Motor neuron (in vitro differentiated cells): ENCODE measurements at places on chromosomes 16 and 17.

DNA sequence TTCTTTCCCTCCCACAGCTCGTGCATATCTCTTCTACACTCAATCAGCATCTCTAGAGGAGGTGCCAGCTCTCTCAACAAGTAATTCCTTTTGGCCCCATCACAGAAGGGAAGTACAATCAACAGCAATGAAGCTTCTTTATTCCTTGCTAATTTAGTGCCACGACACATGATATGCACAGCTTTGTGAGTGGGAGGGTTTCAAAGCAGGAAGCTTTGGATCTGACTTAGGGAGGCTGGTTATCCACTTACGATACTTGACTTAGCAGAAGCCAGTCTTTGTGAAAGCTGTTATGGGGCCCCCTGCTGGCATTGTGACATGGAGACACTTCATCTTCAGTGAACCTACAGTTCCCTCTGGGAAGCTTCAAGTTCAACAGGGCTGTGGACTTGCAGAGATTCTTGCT is 81.0 kb downstream of the TMEM100 start:
- no peak for ATAC-seq

- no peak for ATAC-seq
Measured at GRCh38 chr17:49835472-49835871, 12.4 kb downstream of the TAC4 start.

- ATAC-seq: no peak
Measured at GRCh38 chr17:8762012-8762411, 3.7 kb upstream of the SPDYE4 start.

DNA sequence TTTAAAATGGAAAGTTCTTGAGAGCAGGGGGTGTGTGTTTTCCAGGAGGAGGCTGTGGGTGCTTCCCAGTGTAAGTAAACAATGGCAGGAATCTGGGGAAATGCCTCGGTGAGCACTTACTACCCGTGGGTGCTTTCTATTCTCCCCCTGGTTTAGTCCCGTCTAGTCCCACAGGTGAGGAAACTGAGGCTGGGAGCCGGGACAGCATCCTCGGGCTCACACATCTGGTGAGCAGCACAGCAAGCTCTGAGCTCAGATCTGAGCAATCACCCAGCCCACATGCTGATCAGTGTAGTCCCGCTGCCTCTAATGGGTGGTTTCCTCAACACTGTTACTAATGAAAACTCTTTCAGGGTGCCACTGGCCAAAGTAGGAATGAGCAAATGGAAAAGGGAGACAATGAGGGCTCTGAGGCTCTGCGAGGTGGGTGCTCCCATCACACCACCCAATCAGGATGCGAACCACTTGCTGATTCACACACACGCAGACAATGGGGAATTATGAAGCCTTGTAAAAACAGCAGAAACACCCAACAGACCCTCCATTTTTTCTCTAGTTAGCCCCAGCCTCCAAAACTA is 202.6 kb downstream of the PARN start:
- ATAC-seq: peak; percentile 27

GRCh38 chr17:21028192-21028591 is 14.6 kb downstream of the USP22 start:
- ATAC-seq: no peak

DNA sequence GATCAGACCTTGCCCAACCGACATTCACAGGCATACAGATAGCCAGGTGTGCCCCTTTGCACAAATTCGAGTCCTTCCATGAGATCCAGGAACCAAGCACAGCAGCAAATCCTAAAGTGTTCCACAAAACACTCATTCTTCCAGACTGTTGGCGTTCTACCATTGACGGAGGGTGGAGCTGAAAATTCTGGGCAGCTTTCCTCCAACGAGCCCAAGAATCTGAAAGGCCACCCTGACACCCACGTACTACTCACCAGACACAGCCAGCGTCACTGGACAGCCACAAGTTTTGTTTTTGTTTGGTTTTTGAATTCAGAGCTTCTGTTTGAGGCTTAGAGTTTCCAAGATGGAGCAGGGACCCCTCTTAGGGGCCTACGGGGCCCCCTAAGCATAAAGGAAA is 83.8 kb downstream of the PMP22 start:
- ATAC-seq: no peak

DNA sequence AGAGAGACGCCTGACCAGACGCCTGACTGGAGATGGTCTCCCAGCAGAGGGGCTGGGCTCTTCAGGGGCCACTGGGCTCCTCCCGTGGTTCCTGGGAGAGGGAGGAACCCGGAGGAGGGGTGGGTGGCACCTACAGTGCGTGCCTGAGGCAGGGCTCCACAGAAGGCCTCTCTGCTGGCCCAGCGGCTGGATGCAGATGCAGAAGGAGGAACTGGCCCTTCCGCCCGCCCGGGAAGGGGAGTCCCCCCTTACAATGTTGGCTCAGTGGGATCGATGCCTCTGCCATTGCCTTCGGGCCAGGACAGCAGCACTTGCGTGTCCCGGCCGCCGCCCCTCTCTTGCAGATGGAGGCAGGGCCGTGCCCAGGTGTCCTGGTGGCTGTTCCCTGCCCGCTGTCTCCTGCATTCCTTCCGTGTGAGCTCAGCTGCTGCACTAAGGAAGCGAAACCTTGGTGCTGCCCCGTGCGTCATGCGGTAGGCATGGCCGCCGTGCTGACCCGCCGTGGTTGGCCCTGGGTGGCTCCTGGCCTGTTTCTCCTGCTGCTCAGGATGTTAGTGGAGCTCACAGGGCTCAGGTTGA is 15.1 kb downstream of the BAIAP2 start:
- peak; percentile 65 for ATAC-seq

GRCh38 chr17:35740997-35741931 is 9.8 kb downstream of the RASL10B start:
- ATAC-seq: peak; percentile 30

- ATAC-seq: no peak
Measured at GRCh38 chr17:32692179-32692578, 184.7 kb downstream of the MYO1D start.

GRCh38 chr16:53080345-53081031 is 25.7 kb downstream of the CHD9 start:
- peak; percentile 87 for ATAC-seq

DNA sequence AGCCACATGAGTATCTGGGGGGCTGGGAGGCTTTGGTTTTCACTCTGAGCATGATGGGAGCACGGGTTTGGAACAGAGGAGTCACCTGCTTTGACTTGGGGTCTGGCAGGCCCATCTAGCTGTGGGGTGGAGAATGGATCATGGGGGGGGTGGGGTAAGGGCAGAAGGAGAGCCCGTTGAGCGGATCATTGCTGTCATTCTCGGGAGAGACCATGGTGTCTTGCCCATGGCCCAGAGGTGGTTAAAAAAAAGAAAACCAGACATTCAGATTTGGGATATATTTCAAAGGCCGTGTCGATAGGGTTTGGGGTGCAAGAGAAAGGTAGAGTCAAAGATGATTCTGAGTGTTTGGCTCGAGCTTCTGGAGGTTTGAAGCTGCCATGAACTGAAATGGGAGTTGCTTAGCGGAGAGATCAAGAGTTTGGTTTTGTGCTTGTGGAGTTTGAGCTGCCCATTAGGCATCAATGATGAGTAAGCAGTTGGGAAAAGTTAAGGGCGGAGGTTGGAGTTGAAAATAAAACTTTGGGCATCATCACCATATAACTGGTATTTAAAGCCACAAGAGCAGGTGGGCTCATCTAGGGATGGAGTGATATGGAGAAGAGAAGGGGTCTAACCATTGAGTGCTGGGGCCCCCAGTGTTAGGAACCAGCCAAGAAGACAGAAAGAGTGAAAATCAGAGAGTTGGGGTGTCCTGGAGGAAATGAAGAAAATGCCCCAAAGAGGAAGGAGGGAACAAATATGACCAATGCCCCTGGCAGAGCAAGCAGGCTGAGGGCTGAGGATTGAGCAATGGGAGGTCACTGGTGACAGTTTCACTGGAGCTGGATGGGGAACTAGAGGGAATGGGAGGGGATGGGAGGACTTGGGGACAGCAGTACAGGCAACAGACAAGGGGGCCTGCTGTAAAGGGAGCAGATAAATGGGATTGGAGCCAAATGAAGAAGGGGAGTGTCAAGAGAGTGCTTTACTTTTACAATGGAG is 1.9 kb downstream of the NOD2 start:
- no peak for ATAC-seq

DNA sequence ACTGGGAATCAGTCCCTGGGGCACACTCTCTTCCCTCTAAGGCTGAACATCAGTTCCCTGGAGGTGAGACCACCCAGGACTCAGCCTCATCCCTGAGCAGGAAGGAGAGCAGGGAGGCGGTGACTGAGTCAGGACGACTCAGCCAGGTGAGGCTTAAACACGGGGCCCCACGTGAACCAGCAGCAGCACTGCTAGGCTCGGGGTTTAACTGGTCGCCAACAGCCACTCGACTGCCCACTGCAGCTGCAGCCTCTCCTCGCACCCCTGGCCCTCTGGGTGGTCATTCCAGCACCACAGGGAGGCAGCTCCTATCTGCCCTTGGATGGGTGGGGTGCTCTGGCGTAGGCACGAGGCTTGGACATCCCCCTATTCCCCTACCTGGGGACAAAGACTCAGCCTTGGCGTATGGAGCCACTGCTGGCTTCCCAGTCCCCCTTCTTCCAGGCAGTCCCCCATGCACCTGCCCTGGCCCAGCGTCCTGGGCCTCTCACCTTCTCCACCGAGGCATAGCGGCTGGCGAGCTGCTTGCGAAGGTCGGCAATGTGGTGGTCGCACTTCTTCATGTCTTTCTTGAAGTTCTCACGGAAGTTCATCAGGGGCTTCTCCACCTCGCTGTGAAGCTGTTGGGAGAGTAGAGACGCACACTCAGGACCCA is 21.2 kb upstream of the RCVRN start:
- no peak for ATAC-seq

GRCh38 chr17:2214047-2214928 is 89.3 kb downstream of the SMG6 start:
- peak; percentile 93 for ATAC-seq

DNA sequence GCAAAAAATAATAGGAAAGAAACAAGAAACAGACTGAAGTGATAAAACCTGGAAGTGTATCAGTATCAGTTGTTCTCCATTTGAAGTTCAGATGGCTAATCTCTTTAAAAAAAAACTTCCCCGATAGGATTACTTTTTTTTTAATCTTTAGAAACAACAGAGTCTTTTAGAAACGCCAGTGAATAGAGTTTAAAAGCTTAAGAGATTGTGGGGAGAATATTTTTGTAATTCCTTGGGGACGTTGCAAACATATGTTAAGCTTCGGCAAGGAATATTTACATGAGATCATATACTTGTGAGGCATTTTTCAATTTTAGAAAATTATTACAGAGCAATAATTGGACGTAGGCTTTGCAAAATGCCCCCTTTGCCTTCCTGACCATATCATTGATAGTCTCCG is 13.2 kb downstream of the MAF start:
- no peak for ATAC-seq

DNA sequence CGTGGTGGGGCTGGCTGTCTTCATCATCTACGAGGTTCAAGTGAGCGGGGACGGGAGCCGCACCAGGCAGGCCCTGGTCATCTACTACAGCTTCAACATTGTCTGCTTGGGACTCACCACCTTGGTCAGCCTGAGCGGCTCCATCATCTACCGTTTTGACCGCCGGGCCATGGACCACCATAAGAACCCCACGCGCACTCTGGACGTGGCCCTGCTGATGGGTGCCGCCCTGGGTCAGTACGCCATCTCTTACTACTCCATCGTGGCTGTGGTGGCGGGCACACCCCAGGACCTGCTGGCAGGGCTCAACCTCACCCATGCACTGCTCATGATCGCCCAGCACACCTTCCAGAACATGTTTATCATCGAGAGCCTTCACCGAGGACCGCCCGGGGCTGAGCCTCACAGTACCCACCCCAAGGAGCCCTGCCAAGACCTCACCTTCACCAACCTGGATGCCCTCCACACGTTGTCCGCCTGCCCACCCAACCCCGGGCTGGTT is 5.1 kb upstream of the OTOP3 start:
- no peak for ATAC-seq

- no peak for ATAC-seq
Measured at GRCh38 chr17:59361386-59361785, 29.9 kb downstream of the YPEL2 start.

- ATAC-seq: no peak
Measured at GRCh38 chr17:28402224-28402630, 3.8 kb downstream of the SLC46A1 start.

DNA sequence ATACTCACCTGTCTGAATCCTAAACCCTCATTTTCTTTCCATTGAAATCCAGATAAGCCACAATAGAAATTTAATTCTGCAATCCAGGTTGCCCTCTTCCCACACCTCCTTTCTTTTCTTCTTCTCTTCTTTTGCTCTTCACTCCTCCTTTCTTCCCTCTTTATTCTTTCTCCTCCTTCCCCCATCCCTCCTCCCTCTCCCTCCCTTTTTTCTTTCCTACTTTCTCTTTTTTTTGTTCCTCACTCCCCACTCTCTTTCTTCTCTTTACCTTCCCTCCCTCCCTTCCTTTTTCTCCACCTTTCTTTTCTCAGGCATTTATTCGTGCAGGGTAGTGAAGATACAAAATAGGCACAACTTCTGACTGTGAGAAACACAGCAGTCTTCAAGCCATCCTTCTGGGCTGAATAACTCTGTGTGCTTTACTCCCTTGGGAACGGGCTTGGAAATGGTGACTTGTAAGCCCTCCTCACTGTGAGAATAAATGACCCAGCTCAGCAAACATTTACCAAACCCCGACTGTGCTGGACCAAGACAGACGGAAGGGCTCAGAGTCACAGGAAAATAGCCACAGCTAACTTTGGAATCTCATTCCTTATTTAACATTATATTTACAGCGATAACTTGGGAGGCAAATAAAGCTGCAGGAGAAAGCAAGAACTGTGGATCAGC is 140.8 kb downstream of the HAPSTR1 start:
- peak; percentile 91 for ATAC-seq

GRCh38 chr16:27973678-27974077 is 89.8 kb downstream of the GSG1L start:
- no peak for ATAC-seq

DNA sequence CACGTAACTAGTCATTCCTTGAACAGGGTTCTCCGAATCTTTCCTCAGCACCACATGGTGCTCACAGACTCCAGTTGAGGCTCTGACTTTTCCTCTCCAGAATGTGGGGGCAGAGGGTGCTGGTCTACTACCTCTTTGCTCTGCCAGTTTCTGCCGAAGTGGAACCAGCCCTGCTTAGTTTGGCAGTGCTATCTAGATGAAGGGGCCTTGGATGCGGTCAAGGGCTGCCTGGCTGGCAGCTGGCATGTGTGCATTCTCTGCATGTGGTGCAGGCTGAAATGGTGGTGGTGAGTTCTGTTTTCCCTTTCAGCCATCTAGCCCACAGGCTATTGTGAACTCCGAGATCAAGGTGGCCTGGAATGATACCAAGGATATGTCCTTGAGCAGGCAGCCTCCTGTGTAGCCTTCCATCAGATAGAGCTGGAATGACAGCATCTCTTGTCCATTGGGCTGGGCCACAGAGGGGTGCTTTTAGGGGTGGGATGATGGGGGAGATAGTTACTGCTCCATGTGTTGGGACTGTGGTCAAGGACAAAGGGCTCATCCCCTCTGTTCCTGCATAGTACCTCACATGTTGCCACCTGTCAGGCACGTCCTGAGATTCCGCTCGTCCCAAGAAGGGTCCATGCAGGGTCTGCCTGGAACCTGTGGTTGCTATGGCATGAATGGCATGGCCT is 2.0 kb downstream of the DYNLL2 start:
- no peak for ATAC-seq
